Vagina (tissue), 2 donors: ENCODE measurements at places on chromosomes 1 and 21. TPM values are rescaled to one million over a fixed set of nuclear protein-coding genes. Genes with fewer than 3 reads are reported as not detected.

DNA sequence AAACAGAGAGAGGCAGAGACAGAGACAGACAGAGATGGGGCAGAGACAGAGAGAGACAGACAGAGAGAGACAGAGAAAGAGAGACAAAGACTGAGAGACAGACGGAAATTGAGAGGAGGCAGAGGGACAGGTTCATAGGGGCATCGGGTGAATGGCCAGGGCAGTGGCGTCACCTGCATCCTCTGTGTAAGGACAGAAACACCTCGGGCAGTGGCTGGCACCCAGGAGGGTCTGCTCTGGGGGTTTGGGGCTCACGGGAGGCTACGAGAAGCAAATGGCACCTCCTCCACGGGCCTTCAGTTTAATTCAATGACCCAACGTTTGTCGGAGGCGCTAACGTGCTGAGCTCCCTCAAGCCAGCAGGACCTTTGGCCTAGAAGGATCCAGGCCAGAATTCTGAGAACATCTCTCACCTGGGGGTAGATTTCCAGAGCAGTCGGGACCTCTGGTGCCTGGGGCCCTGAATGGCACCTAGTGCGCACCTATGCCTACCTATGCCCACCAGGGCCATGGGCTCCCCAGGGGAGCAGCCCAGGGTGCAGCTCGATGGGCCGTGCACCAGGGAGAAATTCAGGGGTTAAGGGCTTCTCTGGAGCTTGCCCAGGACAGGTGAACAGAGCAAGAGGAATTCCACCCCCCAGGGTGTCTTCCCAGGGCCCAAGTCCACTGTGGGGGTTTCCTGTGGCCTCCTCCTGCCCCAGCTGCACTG is 20.6 kb upstream of the PTTG1IP start:
- H3K4me3 ChIP-seq = no peak overlapping the region
- H3K27ac ChIP-seq = no peak overlapping the region
- DNase-seq = no peak
- H3K4me1 ChIP-seq = no peaks in the 10 kb centered on the region
- H3K27me3 ChIP-seq = no peaks in the 10 kb centered on the region

DNA sequence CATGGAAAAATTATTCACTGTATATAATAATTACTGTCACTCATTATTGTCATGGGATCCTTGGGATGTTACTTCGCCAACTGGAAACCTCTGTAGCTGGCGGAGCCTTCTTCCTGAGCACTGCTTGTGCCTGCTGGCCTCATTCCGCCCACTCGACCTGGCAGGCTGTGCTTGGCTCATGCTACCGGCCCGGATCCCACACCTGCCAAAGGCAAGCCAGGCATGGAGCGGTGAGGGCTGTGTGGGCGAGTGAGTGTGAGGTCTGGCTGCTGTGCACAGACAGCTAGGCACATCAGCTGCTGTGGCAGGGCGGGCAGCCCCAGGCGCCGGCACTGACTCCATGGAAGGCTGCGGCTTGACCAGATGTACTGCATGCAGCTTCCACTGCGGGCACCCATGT is 78.4 kb downstream of the DISP1 start:
- H3K27me3 ChIP-seq = no peaks in the 10 kb centered on the region
- no peak overlapping the region for H3K27ac ChIP-seq
- peaks cover 5% of the 10 kb centered on the region for H3K4me1 ChIP-seq
- H3K36me3 ChIP-seq = no peaks in the 10 kb centered on the region

GRCh38 chr21:16028142-16028541 is 298.4 kb downstream of the USP25 start:
- H3K36me3 ChIP-seq = no peaks in the 10 kb centered on the region
- H3K4me1 ChIP-seq = no peaks in the 10 kb centered on the region
- H3K27me3 ChIP-seq = no peaks in the 10 kb centered on the region
- DNase-seq = no peak

MAN1C1 gene
- total RNA-seq = 31.4 TPM

RAB3B gene
- total RNA-seq = 2.0 TPM

- no peaks in the 10 kb centered on the region for H3K36me3 ChIP-seq
- no peaks in the 10 kb centered on the region for H3K27me3 ChIP-seq
- no peak for DNase-seq
- H3K27ac ChIP-seq = no peak overlapping the region
- no peaks in the 10 kb centered on the region for H3K4me1 ChIP-seq
- no peak overlapping the region for H3K4me3 ChIP-seq
These were observed 296.3 kb downstream of the PRDM2 start for GRCh38 chr1:13996334-13996733.

S100A5 gene
- total RNA-seq = not detected

DNA sequence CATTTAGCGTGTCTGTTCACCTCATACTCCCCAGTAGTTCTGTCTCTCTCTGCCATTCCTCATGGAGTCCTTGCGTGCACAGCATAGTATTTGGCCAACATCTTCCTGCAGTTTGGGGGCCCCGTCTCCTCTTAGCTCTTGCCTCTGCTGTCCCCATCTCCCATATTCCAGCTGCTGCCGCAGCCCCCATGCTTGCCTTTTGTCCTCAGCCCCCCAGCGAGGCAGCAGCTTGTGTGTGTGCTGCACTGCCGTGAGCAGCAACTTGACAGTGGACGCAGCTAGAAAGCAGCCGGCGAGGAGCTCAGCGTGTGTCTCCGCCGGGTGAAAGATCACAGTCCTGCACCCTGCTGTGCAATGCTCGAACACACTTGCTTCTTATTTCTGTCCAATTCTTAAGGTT is 164.2 kb upstream of the COL6A1 start:
- no peaks in the 10 kb centered on the region for H3K36me3 ChIP-seq
- DNase-seq = no peak
- no peaks in the 10 kb centered on the region for H3K27me3 ChIP-seq
- H3K4me1 ChIP-seq = no peaks in the 10 kb centered on the region
- no peak overlapping the region for H3K4me3 ChIP-seq

DNA sequence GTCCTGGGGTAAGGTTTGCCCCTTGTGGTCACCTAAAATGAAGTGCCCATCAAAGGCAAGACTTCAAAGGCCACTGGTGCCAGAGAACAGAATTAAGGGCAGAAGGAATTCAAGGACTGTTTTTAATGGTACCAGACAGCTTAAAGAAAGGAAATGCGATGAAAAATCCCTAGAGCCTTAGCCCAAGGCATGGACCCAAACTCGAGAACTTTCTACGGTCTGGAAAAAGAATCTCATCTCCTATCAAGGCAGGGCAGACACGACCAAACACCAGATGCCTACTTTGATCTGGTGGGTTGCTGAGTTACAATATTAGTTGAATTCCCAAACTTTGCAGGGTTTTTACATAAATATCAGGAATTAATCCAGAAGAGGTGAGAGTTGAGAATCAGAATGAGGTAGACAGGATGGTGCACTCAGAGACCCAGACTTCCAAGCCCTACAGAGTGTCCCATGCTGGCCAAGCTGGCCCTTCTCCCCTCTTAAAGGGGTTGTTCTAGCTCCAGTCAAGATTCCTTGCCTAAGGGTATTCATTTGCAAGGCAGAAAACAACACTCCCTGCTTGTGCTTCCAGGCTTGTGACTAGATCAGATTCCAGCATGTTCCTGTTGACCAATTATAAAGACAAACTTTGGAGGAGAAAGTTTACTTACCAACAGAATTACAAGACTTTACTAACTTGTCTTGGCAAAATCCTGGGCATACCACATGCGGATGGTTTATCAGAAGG is 48.0 kb downstream of the EDN2 start:
- DNase-seq = no peak
- H3K27me3 ChIP-seq = no peaks in the 10 kb centered on the region
- no peak overlapping the region for H3K4me3 ChIP-seq
- peaks cover 29% of the 10 kb centered on the region for H3K4me1 ChIP-seq

GRCh38 chr1:115545791-115546733 is 95.7 kb upstream of the VANGL1 start:
- H3K27ac ChIP-seq = peak overlapping the region; percentile 46
- peaks cover 13% of the 10 kb centered on the region for H3K4me1 ChIP-seq
- H3K4me3 ChIP-seq = no peak overlapping the region
- H3K27me3 ChIP-seq = no peaks in the 10 kb centered on the region
- no peak for DNase-seq
- no peaks in the 10 kb centered on the region for H3K36me3 ChIP-seq

- peak overlapping the region; percentile 90 for H3K27ac ChIP-seq
- peaks cover 25% of the 10 kb centered on the region for H3K4me1 ChIP-seq
- DNase-seq = no peak
- peak overlapping the region; percentile 95 for H3K4me3 ChIP-seq
- peaks cover 49% of the 10 kb centered on the region for H3K36me3 ChIP-seq
These were observed 632 bp downstream of the PEX19 start for GRCh38 chr1:160284220-160284781.

- no peaks in the 10 kb centered on the region for H3K27me3 ChIP-seq
- no peak overlapping the region for H3K4me3 ChIP-seq
- H3K4me1 ChIP-seq = peaks cover 37% of the 10 kb centered on the region
- DNase-seq = no peak
- H3K36me3 ChIP-seq = no peaks in the 10 kb centered on the region
These were observed 5.3 kb upstream of the EVA1B start for GRCh38 chr1:36328713-36329112.

- H3K27me3 ChIP-seq = no peaks in the 10 kb centered on the region
- H3K4me3 ChIP-seq = no peak overlapping the region
- H3K36me3 ChIP-seq = no peaks in the 10 kb centered on the region
- DNase-seq = no peak
- no peak overlapping the region for H3K27ac ChIP-seq
These were observed 95.9 kb downstream of the ZC3H11B start for GRCh38 chr1:219517031-219517430.

GRCh38 chr1:54222711-54223110 is 22.7 kb downstream of the MRPL37 start:
- H3K27me3 ChIP-seq = no peaks in the 10 kb centered on the region
- H3K4me1 ChIP-seq = peaks cover 32% of the 10 kb centered on the region
- no peak overlapping the region for H3K27ac ChIP-seq
- H3K36me3 ChIP-seq = peaks cover 20% of the 10 kb centered on the region

DNA sequence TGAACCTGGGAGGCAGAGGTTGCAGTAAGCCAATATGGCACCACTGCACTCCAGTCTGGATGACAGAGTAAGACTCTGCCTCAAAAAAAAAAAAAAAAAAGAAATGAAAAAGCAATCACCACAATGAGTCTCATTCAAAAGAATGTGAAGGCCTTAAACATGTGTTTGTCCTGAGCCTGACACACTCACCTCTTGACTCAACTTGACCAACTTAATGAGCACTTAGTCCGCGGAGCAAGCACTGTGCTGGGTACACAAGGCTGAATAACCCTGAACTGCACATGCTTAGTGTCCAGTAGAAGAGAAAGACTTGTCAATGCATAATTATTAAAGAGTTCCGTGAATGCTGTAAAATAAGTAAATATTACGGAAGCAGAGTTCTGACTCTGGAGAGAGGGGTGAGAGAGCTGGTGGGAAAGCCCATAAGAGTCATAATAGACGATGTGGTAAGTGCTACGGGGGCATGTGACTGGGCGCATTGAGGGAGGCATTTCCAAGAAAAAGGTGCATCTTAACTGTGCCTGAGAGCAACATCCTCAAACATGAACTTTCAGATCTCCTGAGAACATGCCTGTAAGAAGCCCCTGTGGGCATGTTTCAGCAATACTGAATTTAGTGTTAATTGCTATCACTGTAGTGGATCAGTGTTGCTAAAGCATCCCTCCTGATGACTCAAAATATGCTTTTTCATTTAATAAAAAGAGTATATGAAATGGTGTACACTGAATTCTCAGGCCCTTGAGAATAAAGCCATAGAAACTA is 27.2 kb downstream of the MCOLN2 start:
- no peaks in the 10 kb centered on the region for H3K4me1 ChIP-seq
- DNase-seq = no peak
- H3K27ac ChIP-seq = no peak overlapping the region
- H3K4me3 ChIP-seq = no peak overlapping the region

GRCh38 chr21:46003575-46004007 is 22.0 kb downstream of the COL6A1 start:
- peaks cover 37% of the 10 kb centered on the region for H3K36me3 ChIP-seq
- H3K4me3 ChIP-seq = no peak overlapping the region
- no peaks in the 10 kb centered on the region for H3K27me3 ChIP-seq
- no peak overlapping the region for H3K27ac ChIP-seq
- DNase-seq = peak; percentile 80

GRCh38 chr21:37695111-37695510 is 221.1 kb downstream of the KCNJ6 start:
- no peaks in the 10 kb centered on the region for H3K36me3 ChIP-seq
- H3K27ac ChIP-seq = no peak overlapping the region
- no peak for DNase-seq
- H3K27me3 ChIP-seq = no peaks in the 10 kb centered on the region
- no peaks in the 10 kb centered on the region for H3K4me1 ChIP-seq

GRCh38 chr1:40315795-40316594 is 1.1 kb downstream of the COL9A2 start:
- peak; percentile 93 for DNase-seq
- H3K36me3 ChIP-seq = no peaks in the 10 kb centered on the region
- peaks cover 7% of the 10 kb centered on the region for H3K27me3 ChIP-seq
- peaks cover 36% of the 10 kb centered on the region for H3K4me1 ChIP-seq
- H3K4me3 ChIP-seq = peak overlapping the region; percentile 44

DNA sequence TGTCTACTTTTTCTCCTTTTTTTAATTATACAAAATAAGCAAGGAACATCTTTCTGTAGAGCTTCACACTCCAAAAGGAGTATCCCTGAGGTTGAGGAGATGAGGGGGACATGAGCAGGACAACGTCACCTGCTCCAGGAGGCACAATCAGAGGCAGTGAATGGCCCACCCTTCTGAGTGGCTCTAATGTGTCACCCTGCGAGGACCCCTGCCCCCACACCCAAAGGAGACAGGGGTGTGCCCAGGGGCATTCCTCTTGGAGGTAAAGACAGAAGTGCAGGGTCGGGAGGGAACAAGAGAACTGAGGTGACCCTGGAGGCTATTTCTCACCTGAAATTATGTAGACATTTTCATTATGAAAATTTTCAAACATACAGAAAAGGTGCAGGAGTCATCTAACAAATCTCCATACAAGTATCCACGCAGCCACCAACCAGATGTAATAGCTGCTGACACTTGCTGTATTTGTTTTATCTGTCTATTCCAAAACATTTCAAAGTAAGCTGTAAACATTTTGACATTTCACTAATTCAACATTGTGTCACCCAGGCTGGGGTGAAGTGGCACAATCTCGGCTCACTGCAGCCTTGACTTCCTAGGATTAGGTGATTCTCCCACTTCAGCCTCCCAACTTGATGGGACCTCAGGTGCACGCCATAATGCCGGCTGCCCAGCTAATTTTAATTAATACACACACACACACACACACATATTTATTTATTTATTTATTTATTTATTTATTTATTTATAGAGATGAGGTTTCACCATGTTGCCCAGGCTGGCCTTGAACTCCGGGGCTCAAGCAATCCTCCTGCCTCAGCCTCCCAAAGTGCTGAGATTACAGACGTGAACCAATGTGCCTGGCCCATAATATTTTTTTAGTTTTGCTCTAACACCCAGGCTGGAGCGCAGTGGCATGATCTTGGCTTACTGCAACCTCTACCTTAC is 70.7 kb downstream of the RUNX3 start:
- no peak overlapping the region for H3K4me3 ChIP-seq
- peak; percentile 5 for DNase-seq
- H3K36me3 ChIP-seq = no peaks in the 10 kb centered on the region
- H3K4me1 ChIP-seq = no peaks in the 10 kb centered on the region
- no peak overlapping the region for H3K27ac ChIP-seq

RNU1-3 gene
- total RNA-seq = 19,908 TPM

GRCh38 chr1:150127868-150128267 is 21.8 kb upstream of the PLEKHO1 start:
- H3K4me3 ChIP-seq = no peak overlapping the region
- DNase-seq = no peak
- no peaks in the 10 kb centered on the region for H3K36me3 ChIP-seq
- H3K27me3 ChIP-seq = no peaks in the 10 kb centered on the region
- H3K27ac ChIP-seq = no peak overlapping the region
